Kidney epithelial cell (primary cell): ENCODE measurements at places on chromosomes 4 and X. TPM values are rescaled to one million over a fixed set of nuclear protein-coding genes. Genes with fewer than 3 reads are reported as not detected.

PPEF1 gene
- 0.14 TPM in 1 of 2 replicates, not detected in the other for total RNA-seq

PITX2 gene
- 0.29 and 1.3 TPM in 2 replicates for total RNA-seq

DNA sequence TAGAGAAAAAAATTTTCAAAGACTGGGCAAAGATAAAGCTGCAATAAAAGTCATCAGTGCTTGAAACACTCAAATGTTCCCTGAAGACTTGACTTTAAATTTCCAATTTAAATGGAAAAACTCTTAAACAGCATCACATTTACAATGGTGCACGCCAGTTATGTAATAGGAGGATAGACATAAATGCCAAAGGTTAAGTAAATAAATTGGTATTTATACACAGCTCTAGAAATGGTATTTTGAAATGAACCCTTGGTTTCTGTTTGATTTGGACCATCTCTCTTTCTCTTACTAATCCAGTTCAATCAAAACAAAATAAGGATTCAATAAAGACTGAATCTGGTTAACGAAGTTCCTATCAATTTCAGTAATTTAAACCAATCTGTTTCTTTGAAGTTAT lies 272.6 kb downstream of the GPM6A start:
- DNase-seq = no peak

- no peak for DNase-seq
These were observed 366.2 kb upstream of the PITX2 start for GRCh38 chr4:110989125-110989524.

DNA sequence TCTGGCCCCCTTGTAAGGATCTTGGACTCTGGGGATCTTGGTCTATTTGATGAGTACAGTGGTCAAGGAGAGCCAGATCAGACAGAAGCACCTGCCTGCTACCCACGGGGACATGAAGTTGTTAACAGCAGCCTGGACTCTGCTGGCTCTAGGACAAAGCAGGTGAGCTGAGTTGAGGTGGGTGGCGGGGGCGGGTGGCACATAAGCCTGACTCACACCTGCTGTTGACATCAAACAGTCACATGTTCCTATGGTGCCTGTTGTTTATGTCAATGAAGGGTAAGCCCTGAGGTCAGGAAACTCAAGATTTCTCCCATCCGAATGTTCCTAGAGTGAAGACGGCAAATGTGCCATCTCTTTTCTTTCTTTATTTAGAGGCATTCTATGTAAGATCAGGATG lies 50.1 kb upstream of the CLNK start:
- DNase-seq = no peak

DNA sequence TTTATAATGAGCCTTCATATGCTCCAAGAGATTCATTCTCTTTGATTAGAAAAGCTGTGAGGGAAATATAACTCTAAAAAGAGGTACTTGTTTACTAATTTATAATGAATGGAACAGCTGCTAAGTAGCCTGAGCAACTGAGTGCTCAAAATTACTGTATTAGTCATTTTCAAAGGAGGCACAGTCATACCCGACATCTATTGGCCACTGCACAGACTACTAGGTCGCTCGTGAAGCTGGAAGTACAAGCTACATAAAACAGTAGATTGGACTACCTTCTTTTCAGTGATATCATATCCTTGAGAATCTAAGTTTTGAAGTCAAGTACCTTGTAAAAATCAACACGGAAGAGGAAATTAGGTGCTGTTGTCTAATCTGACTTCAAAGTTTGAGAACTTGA lies 52.0 kb upstream of the GLRB start:
- DNase-seq = no peak

- DNase-seq = no peak
These were observed 19.4 kb upstream of the RELL1 start for GRCh38 chr4:37705571-37705970.

GRCh38 chr4:43766648-43767047 lies 682.0 kb downstream of the KCTD8 start:
- no peak for DNase-seq

DNA sequence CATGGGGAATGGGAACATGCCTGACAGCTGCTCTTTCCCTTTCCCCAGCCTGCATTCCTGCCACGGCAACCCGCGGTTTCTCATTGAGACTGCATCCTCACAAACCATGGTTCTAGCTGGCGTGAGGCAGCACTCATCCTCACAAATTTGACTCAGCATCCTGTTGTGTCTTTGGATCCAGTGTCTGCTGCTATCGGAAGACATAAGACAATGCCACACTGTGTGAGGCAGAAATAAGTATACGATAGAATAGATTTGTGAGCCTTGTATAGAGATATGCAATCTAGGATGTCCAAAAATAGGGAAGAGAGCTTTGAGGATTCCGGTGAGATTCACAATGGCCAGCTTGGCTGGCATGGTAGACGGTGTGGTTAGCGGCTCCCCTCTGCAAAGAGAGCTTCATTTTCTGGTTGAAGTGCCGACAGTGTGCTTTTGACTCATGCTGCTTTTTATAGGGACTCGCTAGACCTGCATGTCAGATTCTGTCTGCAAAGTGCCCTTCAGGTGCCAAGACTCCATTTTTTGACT lies 161.3 kb upstream of the PSAPL1 start:
- no peak for DNase-seq

TLR10 gene
- not detected in 2 replicates for total RNA-seq

ANXA10 gene
- not detected in 2 replicates for total RNA-seq

ZFYVE28 gene
- total RNA-seq = 2.0 and 5.7 TPM in 2 replicates

SPANXC gene
- not detected in 2 replicates for total RNA-seq

BANK1 gene
- total RNA-seq = 0.96 and 1.8 TPM in 2 replicates

DNA sequence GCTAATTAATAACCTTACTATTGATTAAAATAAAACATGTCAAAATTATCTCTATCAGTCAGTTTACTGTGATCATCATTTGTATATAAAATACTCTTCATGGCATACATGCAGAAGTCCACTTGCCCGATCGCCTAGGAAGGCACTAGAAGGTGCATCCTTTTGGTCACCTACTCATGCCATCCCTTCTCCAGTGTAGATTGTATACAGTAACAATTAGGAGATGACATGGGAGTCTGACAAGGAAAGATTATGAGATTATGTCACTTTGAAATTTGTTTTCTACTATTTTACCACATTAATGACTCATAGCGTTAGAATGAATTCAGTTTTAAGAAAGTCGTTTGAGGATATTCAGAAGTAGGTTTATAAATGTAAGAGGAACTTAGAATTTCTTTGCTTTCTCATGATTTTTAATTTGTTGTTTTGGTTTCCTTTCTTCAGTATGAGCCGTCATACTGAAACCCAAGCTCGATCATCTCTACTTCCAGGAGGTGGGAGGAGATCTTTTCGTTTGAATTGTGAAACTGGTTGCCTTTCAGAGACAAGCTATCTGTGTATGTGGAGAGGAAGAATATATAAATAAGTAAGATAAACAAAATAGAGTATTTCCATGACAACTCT lies 51.1 kb upstream of the UNC5C start:
- no peak for DNase-seq

DNA sequence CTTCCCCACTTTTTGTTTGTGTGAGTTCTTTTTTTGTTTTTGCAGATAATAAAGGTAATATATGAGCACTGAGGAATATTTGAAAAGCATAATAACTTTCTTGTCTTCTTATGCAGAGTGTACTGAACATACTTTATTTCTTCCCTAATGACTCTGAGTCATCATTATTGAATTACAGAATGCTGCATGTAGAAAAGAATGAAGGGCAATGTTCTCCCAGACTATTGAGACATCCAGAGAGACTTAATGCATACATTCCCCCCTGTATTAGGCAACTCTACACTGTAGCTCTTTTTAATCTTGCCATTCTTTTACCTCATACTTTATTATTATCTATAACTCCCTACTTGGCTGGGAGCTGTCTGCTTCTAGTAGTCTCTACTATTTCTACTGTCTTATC lies 240.5 kb upstream of the ANKRD50 start:
- DNase-seq = no peak

- DNase-seq = no peak
These were observed 426 bp downstream of the PORCN start for GRCh38 chrX:48509245-48509590.

SPANXB1 gene
- not detected in 2 replicates for total RNA-seq

- DNase-seq = no peak
These were observed 8.8 kb downstream of the ADAM29 start for GRCh38 chr4:174926958-174927357.

- no peak for DNase-seq
These were observed 150.3 kb upstream of the FAM9B start for GRCh38 chrX:9184211-9184610.

GRCh38 chr4:156193800-156194199 lies 240.1 kb upstream of the CTSO start:
- DNase-seq = no peak

- DNase-seq = no peak
These were observed 418.2 kb downstream of the STIM2 start for GRCh38 chr4:27278615-27279375.

- DNase-seq = no peak
These were observed 575.5 kb downstream of the GBA3 start for GRCh38 chr4:23268072-23268771.

MEPE gene
- not detected in 2 replicates for total RNA-seq

DNA sequence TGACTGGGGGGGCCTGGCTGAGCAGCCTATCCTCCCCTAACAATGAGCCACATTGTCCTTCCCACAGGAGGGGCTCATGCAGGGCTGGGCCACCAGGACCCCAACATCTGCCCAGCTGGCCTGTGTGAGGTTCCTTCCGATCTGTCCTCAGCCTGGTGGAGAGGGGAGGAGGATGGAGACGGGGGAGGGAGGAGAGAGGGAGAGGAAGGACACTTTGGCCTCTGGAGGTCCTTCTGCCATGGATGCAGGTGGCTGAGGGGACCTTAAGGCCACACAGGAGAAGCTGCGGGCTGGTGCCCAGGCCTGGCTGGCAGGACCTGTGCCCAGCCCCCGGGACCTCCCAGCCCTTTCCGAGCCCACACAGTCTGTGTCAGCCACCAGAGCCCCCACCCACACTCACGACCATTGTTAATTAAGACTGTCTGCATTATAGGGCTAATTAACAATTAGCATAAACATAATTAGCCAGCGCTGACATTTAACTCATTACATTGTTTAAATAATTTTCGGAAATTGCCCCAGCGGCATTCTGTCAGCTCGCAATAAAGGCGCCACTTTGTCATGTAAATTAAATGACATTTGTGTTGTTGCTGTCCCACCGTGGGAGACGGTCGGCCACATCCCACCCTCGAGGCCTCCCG lies 53.0 kb upstream of the NKX1-1 start:
- no peak for DNase-seq

- no peak for DNase-seq
These were observed 3.3 kb downstream of the UTP3 start for GRCh38 chr4:70691661-70692060.

- no peak for DNase-seq
These were observed 91.1 kb upstream of the SMAD1 start for GRCh38 chr4:145390571-145390970.

DNA sequence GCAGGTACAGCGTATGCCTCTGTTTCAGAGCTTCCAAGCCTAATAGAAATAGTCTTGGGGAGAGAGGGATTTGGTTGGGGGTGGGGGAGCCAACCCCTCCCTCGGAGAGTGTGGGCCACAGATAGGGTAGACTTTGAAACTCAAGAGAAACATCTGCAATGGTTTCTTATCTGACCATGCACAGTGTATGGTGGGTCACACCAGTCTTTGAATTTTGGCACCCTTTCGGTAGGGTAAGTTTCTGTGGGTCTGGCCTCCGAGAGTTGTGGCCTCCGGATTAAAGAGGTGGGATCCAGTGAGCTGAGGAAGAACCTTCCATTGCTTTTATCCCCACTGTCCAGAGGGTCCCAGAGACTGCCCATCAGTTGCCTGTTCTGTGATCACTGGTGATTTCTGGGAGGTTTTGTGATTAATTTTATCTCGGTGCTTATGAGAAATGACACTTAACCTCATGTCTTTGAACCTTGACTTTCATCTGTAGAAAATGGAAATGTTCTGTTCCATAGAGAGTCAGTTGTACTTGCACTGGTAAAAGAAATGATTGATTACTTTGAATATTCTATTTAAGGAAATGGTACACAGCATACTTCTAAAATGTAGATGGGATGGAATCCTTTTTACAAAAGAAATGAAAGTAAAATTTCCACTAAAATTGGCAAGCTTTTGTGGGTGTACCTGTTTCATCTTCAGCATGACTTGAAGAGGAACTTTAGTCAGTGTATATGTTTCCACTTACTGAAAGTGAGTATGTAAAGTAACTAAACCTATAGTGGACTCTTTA lies 62.7 kb downstream of the TMEM131L start:
- no peak for DNase-seq

DNA sequence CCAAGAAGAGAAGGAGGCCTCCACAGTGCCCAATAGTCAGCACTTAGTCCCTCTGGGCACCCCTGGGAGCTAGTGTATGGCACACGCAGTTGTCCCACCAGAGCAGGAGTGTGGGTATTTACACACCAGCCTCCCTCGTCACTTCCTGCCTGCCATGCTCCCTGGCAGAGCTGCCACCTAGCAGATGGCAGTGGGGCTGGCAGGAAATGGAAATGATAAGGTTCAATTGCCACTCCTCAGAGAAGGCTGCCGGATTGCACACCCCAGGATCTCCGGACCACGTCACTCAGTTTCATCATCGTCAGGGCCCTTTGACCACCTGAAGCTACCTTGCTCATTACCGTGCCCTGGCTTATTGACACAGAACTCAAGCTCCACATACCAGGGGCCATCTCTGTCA lies 173.3 kb upstream of the PSAPL1 start:
- no peak for DNase-seq

DNA sequence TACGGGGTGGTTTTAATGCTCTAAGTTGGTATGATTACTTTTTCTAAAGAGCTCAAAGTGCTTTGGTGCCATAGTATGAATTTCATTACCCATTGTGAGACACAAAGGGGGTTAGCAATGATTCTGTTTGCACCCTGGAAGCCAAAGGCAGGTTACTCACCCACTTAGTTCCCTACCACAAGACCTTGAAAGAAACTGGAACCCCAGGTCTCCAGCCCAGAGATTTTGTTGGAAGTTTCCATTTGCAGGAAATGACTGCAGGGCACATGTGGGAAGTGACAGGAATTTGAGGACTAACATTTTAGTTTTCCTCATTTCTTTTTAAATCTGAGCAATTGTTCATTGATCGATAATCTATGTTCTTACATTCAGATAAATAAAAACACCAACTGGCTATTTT lies 1.8 kb upstream of the HS3ST1 start:
- DNase-seq = no peak

GRCh38 chr4:158481811-158482210 lies 39.9 kb upstream of the RXFP1 start:
- no peak for DNase-seq

PHKA1 gene
- total RNA-seq = 6.4 TPM in 2 replicates

- no peak for DNase-seq
These were observed 18.8 kb upstream of the ATOH1 start for GRCh38 chr4:93809773-93810172.

GRCh38 chr4:144411119-144411518 lies 234.8 kb upstream of the HHIP start:
- DNase-seq = no peak

GRCh38 chr4:7547368-7548040 lies 112.8 kb upstream of the PSAPL1 start:
- DNase-seq = no peak

DNA sequence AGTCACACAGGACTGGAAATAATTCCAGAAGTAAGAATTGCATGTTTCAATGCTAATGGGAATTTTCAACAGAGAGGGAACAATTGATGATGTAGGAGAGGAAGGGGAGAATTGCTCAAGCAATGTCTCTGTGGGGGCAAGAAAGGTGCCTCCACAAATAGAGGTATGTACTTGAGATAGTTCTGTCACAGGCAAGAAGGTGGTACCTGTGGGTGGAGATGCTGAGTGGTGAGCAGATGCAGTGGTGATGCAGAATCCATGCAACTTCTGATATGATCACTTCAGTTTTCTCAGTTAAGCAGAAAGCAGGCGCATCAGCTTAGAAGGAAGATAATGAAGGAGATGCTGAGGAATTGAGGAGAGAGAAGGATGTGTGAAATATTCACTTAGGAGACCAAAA lies 55.1 kb upstream of the SEC24B start:
- DNase-seq = no peak

CLDN34 gene
- not detected in 2 replicates for total RNA-seq

SRPX gene
- 14.0 and 20.6 TPM in 2 replicates for total RNA-seq
